Kidney epithelial cell (primary cell): ENCODE measurements at places on chromosomes 6 and 20. TPM values are rescaled to one million over a fixed set of nuclear protein-coding genes. Genes with fewer than 3 reads are reported as not detected.

The TMEM63B gene
- 59.3 and 61.8 TPM in 2 replicates for total RNA-seq

The SLC22A23 gene
- total RNA-seq = 3.6 and 5.1 TPM in 2 replicates

The SIGLEC1 gene
- total RNA-seq = not detected in 2 replicates

The MOXD1 gene
- 20.3 and 22.6 TPM in 2 replicates for total RNA-seq

The C20orf202 gene
- not detected in 2 replicates for total RNA-seq

The ITPR3 gene
- 147 and 176 TPM in 2 replicates for total RNA-seq

The SLC22A7 gene
- total RNA-seq = not detected in 2 replicates

The THBD gene
- total RNA-seq = 17.1 and 19.9 TPM in 2 replicates

The SGK2 gene
- total RNA-seq = 0.54 and 1.2 TPM in 2 replicates

The SLC4A11 gene
- 4.9 and 8.5 TPM in 2 replicates for total RNA-seq

The SLA2 gene
- 0.08 TPM in 1 of 2 replicates, not detected in the other for total RNA-seq
